ENCODE measurements at places on chromosomes 13 and 19. TPM values are rescaled to one million over a fixed set of nuclear protein-coding genes. Genes with fewer than 3 reads are reported as not detected.

DNA sequence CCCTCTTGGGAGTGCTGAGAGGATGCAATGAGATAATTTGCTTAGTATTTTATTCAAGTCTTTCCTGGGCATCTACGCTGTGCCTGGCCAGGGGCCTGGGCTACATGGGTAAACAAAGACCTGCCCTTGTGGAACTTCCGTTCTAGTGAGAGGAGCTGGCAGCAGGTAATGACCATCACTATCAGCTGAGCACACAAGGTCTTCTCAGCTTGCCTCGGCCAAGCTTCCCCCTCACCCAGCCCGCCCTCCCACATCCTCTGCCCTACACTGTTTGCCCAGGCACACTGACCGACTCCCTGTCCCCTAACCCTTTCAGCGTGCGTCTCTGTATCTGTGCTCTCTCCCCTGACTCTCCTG is 8.6 kb upstream of the FKRP start:
- DNase-seq, result no peak

GRCh38 chr19:47330466-47330869 is 1.5 kb upstream of the C5AR2 start:
- no peak for DNase-seq

- no peak for DNase-seq
These were observed at the start of gene FKRP for GRCh38 chr19:46745521-46746280. TSS of gene FKRP (plus strand) at chr19:46746057. CDS start at chr19:46755451, 9,394 bp downstream.

- no peak for DNase-seq
These were observed 23.0 kb downstream of the NFIX start for GRCh38 chr19:13018035-13018914.

DNA sequence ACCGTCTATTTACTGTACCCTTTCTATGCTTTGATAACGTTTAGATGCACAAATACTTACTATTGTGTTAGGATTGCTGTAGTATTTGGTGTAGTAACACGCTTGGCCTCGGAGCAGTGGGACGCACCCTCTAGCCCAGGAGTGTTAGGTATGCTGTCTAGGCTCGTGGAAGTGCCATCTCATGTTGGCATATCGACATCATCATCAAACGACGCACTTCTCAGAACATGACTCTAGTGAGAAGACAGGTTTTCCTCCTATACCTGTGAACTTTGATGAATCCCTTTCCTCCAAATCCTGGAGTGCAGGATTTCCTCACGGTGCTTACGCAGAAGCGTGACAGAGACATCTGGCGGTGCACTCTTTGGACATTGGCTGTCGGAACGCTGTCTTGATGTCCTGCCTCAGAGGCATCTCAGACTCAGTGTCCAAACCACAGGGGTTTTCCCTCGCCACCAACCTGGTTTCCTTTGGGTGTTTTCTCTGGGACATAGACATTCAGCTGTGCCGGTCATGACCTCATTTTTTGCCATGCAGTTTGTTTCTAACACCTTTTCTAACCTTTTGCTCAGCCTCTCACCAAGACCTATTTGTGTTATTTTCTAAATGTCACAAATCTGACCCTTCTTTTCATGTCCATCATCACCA is 6.3 kb downstream of the SNRNP70 start:
- DNase-seq, result no peak

DNA sequence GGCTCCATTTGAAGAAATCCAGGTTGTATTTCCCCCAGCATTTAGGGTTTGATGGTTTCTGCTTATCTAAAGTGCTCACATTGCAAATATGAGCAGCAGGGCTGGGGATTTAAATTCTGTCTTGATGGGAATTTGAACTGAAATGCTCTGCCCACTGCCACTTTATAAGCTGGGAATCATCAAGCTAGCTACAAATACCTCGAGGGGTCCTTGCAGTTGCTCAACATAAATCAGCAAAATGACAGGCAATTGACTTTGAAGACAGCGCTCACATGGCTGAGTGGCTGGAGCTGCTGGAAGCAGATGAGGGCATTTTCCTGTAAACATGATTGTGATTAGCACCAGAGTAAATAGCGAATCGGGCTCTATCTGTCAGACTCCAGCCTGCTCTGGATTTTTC is 39.4 kb upstream of the MEDAG start:
- DNase-seq, result no peak

- no peak for DNase-seq
These were observed 1.9 kb downstream of the RRAS start for GRCh38 chr19:49637821-49638738.

DNA sequence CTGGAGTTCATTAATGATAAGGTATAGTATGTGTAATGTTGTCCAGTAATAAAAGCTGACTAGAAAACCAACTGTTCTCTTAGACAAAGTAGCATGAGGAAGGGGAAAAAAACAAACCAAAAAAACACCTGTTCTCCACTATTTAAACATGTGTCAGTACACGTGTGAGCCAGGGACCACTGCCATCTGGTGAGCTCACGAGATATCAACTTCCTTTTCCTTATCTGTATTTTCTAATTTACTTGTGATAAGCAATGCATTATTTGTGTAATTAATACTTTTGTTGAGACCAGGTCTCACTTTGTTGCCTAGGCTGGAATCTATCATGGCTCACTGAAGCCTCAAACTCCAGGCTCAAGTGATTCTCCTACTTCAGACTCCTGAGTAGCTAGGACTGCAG is 4.3 kb upstream of the SIX5 start:
- no peak for DNase-seq

DNA sequence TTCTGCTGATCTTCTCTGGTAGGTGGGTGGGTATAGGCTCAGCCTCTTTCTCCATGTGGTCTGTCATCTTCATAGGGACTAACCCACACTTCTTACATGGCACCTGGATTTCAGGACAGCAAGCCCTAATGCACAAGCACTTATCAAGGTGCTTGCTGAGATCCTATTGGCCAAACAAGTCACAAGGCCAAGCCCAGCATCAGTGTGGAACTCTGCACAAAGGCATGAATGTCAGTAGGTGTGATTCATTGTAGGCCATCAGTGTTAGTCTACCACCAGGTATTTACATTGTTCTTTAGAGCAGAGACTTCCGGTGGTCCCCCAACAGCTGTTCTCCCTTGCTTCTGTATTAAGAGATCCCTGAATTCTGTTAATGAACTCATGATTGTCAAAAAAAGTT is 8.3 kb upstream of the RB1 start:
- no peak for DNase-seq

GRCh38 chr13:33550885-33551284 is 265.3 kb upstream of the STARD13 start:
- DNase-seq, result no peak

DNA sequence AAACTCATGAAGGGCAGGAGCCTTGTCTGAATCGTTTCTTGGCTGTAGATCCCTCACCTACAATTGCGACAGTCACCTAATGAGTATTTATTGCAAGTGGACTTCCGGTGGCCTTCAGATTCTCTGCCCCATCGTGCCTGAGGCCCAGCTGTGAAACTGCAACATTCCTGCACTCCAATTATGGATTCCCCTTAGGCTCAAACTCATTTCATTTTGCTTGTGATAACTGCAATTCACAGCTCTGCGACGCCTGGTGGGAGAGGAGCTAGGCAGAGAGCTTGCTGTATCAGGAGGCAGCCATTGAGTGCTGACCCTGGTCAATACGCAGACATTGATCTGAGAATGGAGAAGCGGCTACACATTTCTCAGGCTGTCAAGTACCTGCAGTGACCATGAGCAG is 59.0 kb downstream of the CCDC70 start:
- no peak for DNase-seq

GRCh38 chr13:87810920-87811344 is 139.8 kb downstream of the SLITRK5 start:
- DNase-seq, result no peak

GRCh38 chr13:111517641-111518010 is 197.2 kb downstream of the TEX29 start:
- no peak for DNase-seq

GRCh38 chr19:56324436-56324835 is 9.8 kb upstream of the ZSCAN5A start:
- DNase-seq, result no peak

- no peak for DNase-seq
These were observed 403.3 kb upstream of the ATXN8OS start for GRCh38 chr13:69704311-69704710.

- no peak for DNase-seq
These were observed 171.6 kb upstream of the RNF113B start for GRCh38 chr13:98348466-98349200.

GRCh38 chr13:21022056-21022979 is 39.1 kb downstream of the LATS2 start:
- no peak for DNase-seq

DNA sequence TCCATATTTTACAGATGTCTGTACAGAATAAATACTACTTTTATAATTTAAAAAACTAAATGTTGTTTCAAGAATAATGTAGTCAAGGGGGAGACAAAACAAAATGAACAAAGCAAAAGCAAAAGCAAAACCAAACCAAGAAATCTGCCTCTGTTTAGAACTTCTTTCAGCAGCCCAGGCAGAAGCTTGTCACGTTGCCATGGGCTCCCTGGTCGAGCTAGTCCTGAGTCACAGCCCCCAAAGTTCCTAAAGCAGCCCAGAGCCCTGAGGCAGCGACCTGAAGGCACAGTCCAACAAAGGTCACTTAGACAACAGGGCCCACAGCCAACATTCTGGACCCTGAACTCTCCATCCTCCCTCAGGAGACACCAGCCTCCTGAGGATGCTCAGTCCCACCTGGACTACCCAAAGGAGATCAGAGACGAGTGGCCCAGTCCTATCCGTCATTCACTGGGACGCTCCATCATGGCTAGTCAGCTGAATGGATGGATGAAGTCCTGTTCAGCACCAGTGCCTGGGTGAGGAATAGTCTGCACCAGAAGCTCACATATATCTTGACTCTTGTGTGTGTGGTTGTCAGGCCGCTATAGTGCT is 41.7 kb downstream of the SIAH3 start:
- DNase-seq, result no peak

GRCh38 chr13:48866249-48866648 is 109.5 kb upstream of the FNDC3A start:
- no peak for DNase-seq

GRCh38 chr13:97211300-97211699 is 10.8 kb upstream of the MBNL2 start:
- no peak for DNase-seq

- DNase-seq, result no peak
These were observed 468.4 kb downstream of the FOXO1 start for GRCh38 chr13:40197936-40198595.

- peak; percentile 32 for DNase-seq
These were observed 13.6 kb upstream of the ICAM3 start for GRCh38 chr19:10352764-10353671.

DNA sequence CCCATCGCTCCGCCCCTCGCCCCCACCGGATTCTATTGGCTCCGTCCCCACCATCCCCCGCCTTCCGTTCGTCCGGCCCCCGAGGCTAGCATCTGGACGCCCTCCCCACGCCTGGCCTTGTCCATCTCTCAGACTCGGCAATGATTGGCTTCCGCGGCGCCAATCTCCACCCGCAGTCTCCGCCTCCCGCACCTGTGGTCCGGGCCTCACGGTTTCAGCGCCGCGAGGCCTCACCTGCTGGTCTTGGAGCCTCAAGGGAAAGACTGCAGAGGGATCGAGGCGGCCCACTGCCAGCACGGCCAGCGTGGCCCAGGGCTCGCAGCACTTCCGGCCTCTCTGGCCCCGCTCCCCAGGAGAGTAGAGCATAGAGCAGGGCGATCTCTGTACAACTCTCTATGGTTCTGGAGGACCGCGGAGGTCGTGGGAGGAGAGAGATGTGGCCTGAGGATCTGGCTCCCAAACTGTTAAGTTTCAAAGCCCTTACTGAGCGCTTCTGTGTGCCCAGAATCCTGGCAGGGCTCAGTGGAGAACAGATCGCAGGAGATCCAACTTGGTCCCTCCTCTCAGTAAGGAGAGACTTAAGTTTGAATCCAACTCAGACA is at the start of gene ERCC1:
ERCC1 (minus strand) TSS at position 329 of the 602 bp plus-strand sequence. CDS start 543 bp downstream, outside the sequence.
- DNase-seq, result peak; percentile 89

- no peak for DNase-seq
These were observed 356.5 kb upstream of the SLITRK6 start for GRCh38 chr13:86155756-86156155.

DNA sequence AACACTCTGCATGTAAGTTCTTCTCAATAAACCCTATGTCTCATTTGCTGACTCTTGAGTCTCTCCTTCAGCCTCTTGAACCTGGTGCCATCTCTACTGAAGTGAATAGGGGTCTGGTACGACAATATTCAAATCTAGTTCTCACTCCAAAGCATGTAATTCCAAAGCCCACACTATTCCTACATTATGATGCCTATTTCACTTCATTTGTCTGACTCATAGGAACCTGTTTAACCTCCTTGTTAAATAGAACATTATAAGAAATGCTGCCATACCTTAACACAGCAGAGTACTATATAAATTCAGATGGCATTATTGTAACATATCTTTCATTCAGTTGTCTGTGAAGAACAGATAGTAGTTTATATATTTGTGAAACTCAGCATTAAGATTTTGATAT is 67.1 kb downstream of the STARD13 start:
- DNase-seq, result no peak

- no peak for DNase-seq
These were observed 10.2 kb downstream of the PLPPR3 start for GRCh38 chr19:811506-812048.

- peak; percentile 53 for DNase-seq
These were observed 1.1 kb downstream of the HSPB6 start for GRCh38 chr19:35755550-35756376.

DNA sequence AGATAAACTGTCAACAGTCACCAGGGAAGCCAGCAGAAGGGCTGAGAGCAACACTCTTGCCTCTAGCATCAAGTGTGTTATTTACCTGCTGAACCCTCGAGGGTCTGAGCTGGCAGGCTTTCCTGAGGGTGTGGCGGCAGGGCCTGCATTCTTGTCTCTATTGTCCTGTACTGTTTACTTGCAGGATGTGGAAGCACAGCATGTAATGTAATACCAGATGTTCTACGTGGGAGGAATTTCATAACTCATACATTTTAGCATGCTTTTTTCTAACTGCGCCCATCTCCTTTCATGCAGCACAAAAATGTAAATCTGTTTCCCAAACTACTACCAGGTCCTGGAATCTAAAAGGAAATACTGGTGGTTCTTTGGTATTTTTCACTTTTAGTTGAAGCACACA is 153.1 kb downstream of the RGCC start:
- DNase-seq, result no peak

The RFX1 gene
- 15.1 TPM for polyA plus RNA-seq

The C19orf73 gene
- 0.24 TPM for polyA plus RNA-seq

The ZNF724 gene
- polyA plus RNA-seq, result 6.9 TPM

The ZNF526 gene
- polyA plus RNA-seq, result 8.5 TPM

The CGB8 gene
- not detected for polyA plus RNA-seq

The ZNF547 gene
- 5.2 TPM for polyA plus RNA-seq

The OR10H5 gene
- 0.13 TPM for polyA plus RNA-seq

The ZNF730 gene
- polyA plus RNA-seq, result 15.7 TPM

The VSTM1 gene
- polyA plus RNA-seq, result 0.30 TPM

The KCNRG gene
- 7.4 TPM for polyA plus RNA-seq

The ZNF154 gene
- 40.8 TPM for polyA plus RNA-seq

The ZNF772 gene
- polyA plus RNA-seq, result 21.2 TPM

The OR7D2 gene
- polyA plus RNA-seq, result 0.17 TPM

The PLPPR3 gene
- polyA plus RNA-seq, result 4.5 TPM

The UBE2L5 gene
- polyA plus RNA-seq, result 0.61 TPM

The INAFM1 gene
- 7.5 TPM for polyA plus RNA-seq

The DIRAS1 gene
- polyA plus RNA-seq, result 1.7 TPM

The ZNF554 gene
- polyA plus RNA-seq, result 8.6 TPM

Measured in right lung (tissue), 10 donors.